ENCODE measurements at places on chromosomes 5 and 9.

DNA sequence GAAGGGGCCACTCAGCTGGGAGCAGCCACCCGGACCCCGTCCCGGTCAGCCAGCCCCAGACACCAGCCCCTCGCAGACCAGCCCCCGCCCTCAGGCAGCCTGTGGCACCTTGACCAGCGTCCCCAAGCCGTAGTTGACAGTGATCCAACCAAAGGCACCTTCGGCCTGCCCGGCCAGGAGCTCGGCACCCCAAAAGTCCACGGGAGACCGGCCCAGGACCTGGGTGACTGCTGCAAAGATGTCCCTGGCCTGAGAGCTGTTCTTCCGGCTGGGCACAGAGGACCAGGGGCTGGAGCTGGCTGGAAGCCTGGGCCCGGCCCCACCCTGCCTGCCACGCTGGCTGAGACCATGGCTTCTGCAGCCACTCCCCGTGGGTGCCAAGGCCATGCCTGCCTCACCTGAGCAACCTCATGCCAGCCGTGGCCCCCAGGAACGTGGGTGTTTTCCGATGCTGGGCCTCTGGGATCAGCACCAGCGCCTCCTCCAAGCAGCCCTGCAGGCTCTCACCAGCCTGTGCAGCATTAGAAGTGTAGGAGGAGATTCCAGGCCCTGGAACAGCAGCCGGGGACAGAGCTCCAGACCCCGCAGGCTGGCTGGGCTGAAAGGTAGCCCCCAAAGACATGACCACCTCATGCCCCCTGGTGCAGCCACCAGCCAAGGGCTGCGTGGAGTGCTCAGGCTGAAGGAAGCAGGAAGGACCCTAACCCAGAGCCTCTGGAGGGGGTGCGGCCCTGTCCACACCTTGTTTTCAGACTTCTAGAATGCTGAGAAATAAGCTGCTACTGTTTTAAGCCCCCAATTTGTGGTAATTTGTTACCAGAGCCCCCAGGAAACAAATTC is 4.2 kb downstream of the ENTPD8 start:
- no peak for DNase-seq

- no peak for DNase-seq
Observed at GRCh38 chr5:160548949-160549645, 127.4 kb downstream of the PTTG1 start.

GRCh38 chr5:142915813-142916424 is 145.7 kb downstream of the ARHGAP26 start:
- DNase-seq: peak; percentile 44

- no peak for DNase-seq
Observed at GRCh38 chr5:1809416-1810035, 8.3 kb downstream of the NDUFS6 start.

- peak; percentile 69 for DNase-seq
Observed at GRCh38 chr5:139494832-139495231, 12.3 kb upstream of the STING1 start.

GRCh38 chr9:83471241-83471640 is 67.0 kb downstream of the FRMD3 start:
- no peak for DNase-seq

- no peak for DNase-seq
Observed at GRCh38 chr5:141869040-141869439, 9.2 kb downstream of the PCDH1 start.

DNA sequence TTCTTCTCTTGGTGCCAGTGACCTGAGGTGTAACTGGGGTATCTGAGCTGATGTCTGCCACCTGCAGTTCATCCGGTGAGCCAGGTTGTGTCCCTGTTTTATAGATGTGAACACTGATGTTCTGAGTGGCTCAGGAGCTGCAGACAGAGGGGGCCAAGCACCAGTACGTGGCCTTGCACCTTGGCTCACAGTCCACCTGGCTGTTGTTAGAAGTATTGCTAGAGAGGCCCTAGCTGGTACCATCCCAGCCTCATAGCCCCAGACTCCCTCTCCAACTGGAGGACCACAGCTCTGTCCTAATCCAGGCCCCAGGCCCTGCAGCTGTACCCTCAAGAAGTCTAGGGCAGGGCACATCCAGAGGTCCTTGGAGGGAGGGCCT is 16.2 kb downstream of the PHF2 start:
- no peak for DNase-seq

GRCh38 chr5:137342764-137343163 is 156.4 kb downstream of the SPOCK1 start:
- DNase-seq: peak; percentile 12

DNA sequence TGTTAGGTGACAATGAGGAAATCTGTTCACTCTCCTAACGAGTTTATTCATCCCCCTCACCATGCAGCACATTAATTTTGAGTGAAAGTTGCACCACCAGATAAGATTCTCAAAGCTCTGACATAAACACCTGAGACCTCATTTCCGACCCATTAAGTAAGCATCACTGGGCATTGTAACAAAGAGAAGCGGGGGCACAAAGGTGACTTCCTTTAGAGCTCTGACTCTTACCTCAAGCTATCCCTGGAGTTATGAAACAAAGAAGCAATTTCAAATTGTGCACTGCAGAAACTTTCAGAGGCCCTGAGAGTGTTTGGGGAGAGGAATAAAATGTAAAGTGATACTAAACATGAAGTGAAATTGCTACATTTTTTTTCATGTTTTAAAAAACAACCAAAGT is 29.5 kb downstream of the C5orf15 start:
- no peak for DNase-seq

GRCh38 chr9:107489144-107489673 is 360 bp downstream of the KLF4 start:
- no peak for DNase-seq

DNA sequence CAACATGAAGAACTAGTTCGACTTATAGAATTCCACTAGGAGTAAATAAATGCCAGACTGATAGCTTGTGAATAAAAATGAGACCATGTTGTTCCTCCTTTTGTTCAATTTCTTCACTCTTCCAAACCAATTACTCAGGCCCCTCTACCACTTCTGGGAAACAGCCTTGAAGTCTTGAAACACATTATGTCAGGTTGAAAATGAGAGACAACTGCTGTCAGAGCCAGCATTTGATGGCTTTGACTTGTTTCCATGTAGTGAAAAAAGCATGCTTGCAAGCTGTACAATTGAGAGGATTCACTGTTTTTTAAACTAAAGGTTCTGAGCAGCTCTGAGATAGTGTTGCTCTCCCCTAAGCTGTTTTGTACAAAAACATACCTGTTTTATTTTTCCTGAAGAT is 337.1 kb upstream of the SGCD start:
- no peak for DNase-seq

Measured in iris pigment epithelial cell (primary cell).